ENCODE measurements at places on chromosomes 3 and 15.

DNA sequence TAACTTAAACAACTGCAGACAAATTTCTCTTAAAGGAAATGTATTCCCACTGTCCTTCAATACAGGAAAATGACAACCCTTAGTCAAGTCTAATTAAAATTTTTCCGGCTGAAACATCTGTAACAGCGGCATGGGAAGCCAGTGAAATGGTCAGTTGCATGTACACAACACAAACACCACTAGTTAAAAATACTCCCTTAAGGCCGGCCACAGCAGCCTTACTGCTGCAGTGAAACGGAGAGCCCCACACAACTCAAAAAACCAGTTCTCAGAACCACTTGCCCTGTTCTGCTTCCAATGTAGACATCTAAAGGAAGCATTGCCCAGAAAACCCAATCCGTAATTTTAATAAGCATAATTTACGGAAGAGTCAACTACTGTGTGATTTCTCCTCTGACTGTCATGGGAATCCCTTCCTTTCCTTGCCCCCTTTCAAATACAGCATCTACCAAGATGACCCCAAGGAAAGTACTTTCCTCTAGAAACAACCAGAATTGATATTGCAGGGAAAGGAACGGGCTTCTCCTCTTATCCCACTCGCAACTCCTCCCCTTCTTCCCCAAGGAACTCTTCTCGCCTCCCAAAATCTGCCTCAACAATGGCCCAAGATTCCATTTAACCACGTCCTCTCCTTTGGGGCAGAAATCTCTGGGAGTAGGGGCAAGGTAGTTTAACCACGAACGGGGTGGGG is 1.6 kb downstream of the FBN1 start:
- DNase-seq = no peak

- peak; percentile 74 for DNase-seq
Observed at GRCh38 chr3:160564949-160565441, 376 bp downstream of the KPNA4 start.

- DNase-seq = peak; percentile 29
Observed at GRCh38 chr15:56887782-56888438, 30.5 kb upstream of the TCF12 start.

DNA sequence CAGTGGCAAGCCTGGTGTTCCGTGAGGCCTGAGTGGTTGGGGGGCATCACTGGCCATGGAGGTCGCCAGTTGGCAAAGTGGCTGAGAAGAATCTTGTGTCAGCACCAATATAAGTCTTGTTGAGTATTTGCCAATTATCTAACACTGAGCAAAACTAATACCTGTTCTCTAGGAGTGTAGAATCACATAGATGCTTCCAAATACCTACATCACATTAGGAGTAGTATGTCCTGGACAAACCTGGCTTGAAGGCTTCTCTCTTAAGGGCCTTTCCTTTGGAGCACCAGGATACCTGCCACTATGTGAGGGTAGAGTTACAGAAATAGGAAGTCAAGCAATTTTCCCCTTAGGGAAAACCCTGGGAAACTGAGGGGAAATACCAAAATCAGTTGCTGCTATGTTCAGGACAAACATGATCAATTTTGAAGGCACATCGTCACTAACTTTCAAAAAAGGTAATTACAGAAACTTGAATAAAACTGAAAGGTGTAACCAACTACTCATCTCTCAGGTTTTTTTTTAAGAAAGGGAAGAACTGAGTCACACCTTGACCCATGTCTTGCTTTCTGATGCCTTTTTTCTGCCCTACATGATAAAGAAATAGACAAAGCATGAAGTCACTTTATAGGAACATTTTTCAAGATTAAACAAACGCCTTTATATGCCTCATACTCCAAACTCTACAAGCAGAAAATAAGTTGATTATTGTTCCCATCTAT is 100.4 kb downstream of the IMPG2 start:
- DNase-seq = no peak

- peak; percentile 71 for DNase-seq
Observed at GRCh38 chr3:23810343-23811184, 4.8 kb downstream of the UBE2E1 start.

All from NCI-H82 (cell line).